LoVo (cell line): ENCODE measurements at places on chromosomes 3 and 15.

DNA sequence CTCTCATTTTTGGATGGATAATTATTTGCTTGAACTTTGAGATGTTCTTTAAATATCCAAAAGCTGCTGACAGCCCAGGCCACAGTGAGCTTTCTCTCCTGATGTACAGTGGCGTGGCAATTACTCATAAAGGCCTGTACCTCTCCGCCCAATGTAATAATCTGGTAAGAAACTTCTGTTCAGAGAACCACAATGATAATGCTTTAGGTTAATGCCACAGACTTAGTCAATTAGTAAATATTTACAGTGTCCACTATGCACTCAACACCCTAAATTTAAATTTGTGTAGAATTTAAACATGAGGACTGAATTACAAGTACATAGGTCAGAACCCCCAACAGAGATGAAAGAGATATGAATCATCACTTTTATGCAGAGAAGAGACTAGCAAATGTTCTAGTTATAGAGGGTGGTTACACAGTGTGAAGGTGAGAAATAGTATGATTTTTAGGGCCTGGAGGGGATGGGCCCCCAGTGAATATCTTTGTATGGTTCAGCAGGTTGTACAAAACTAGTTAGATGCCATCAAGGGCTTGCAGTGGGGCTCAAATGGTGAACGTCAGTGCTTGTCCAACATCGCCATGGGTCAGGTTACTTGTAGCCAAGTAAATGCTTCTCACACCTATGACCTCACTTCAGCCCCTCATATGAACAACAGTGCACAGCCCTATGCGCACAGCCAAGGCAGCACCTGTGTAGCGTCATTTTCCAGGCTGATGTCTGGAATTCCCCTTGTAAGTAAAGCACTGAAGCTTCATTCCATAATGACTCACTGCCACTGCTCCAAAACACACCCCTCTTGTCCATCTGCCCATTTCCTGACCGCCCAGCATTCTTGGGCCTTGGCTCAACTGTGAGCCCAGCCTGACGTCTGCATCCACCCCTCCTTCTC is 13.3 kb downstream of the ABHD2 start:
- peak; percentile 93 for DNase-seq

- DNase-seq = peak; percentile 14
These were observed 24.1 kb downstream of the SHC4 start for GRCh38 chr15:48939648-48940047.

- DNase-seq = peak; percentile 86
These were observed 36.5 kb upstream of the SPTBN5 start for GRCh38 chr15:41930221-41930866.

GRCh38 chr3:51620543-51620942 is 50.5 kb upstream of the TEX264 start:
- DNase-seq = no peak

DNA sequence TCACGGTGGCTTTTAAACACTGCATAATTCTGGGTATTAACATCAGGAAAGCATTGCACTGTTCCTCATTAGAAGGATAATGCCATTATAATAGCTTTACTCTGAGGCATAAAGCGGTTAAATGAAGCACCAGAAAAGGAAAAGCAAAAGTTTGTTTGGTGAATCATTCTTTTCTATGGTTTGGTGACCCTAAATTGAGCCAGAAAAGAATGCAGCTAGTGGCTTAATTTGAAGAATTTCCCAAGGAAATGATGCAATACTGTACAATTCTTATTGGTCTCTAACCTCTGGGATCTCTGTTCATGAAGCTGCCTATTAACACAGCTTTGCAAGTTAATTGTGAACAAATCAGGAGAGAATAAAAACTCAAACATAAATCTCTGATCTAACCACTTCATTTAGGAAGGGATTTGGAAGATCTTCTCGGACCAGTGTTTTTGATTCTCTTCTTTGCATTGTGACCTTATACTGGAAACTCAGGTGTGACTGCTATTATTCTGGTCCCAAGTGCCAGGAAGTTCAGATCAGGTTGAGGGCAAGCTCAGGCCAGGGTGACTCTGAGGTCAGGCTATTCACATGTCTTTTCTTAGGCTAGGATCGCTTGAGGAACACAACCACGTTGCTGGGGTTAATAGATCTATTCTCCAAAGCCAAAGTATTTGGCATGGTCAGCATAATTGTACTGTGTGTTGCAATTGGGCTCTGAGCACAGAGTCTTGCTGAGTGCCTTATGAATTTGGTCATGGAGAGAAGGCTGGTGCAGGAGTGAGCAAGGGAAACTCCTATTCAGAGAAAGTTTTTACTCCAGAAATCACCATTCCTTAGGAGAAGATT is 11.3 kb upstream of the DLG1 start:
- DNase-seq = peak; percentile 44

- no peak for DNase-seq
These were observed 5.5 kb downstream of the ITIH3 start for GRCh38 chr3:52800079-52800478.

- no peak for DNase-seq
These were observed 116.6 kb upstream of the TSC22D2 start for GRCh38 chr3:150291515-150291914.

DNA sequence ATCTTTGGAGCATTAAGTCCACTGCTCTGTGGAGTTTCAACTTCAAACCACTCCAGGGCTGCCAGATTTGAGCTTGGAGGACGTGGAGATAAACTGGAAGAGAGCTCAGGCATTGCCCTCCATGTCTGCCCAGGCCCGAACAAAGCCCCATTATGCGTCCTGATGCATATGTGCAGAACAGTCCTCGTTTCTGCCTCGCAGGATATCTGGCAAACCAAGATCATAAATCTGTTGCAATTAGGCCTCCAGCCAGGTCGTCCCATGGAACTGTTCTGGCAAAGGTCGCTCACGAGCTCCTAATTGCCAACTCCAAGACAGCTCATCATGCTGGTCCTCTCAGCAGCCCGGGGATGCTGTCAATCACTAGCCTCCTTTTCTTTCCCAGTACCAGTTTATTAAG is 91.2 kb downstream of the SEMA5B start:
- DNase-seq = no peak
